Sciatic nerve (tissue), 2 donors: ENCODE measurements at places on chromosomes 5 and 9.

GRCh38 chr5:156328766-156329165 is 1.8 kb downstream of the SGCD start:
- DNase-seq, result no peak

- DNase-seq, result no peak
These were observed 18.2 kb upstream of the DAB2 start for GRCh38 chr5:39442991-39443390.

GRCh38 chr5:67262206-67262605 is 65.6 kb upstream of the CD180 start:
- DNase-seq, result no peak

- DNase-seq, result no peak
These were observed 2.3 kb upstream of the IL17B start for GRCh38 chr5:149381261-149381985.

GRCh38 chr5:72244862-72245371 is 75.1 kb downstream of the MRPS27 start:
- no peak for DNase-seq

GRCh38 chr9:69120380-69121154 is 53.5 kb upstream of the TJP2 start:
- peak; percentile 65 for DNase-seq

DNA sequence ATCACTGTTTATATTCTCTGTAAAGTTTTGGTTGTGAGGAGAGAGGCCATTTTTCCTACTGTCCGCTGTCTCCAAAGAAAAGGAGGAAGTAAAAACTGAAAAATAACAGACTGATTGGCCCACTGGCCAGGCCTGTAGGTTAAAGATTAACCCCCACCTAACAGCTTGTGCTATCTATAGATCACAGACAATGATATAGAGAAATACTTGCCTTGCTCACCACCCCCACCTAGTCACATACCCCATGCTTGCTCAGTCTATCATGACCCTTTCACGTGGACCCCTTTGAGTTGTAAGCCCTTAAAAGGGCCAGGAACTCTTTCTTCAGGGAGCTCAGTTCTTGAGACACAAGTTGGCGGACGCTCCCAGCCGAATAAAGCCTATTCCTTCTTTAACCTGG is 357.4 kb downstream of the PRDM9 start:
- no peak for DNase-seq

DNA sequence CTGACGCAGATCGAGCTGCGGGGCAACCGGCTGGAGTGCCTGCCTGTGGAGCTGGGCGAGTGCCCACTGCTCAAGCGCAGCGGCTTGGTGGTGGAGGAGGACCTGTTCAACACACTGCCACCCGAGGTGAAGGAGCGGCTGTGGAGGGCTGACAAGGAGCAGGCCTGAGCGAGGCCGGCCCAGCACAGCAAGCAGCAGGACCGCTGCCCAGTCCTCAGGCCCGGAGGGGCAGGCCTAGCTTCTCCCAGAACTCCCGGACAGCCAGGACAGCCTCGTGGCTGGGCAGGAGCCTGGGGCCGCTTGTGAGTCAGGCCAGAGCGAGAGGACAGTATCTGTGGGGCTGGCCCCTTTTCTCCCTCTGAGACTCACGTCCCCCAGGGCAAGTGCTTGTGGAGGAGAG is 4.6 kb upstream of the PHYHD1 start:
- no peak for DNase-seq

GRCh38 chr9:121840838-121841760 is 189.7 kb downstream of the DAB2IP start:
- DNase-seq, result peak; percentile 44

- DNase-seq, result peak; percentile 39
These were observed 24.5 kb upstream of the SEMA4D start for GRCh38 chr9:89522261-89522958.

GRCh38 chr9:89183146-89183545 is 4.5 kb upstream of the SHC3 start:
- no peak for DNase-seq

GRCh38 chr9:87545858-87546257 is 48.2 kb downstream of the DAPK1 start:
- DNase-seq, result no peak

- no peak for DNase-seq
These were observed 472.3 kb downstream of the LRRC70 start for GRCh38 chr5:63050916-63051315.

- DNase-seq, result no peak
These were observed 164.1 kb upstream of the MPDZ start for GRCh38 chr9:13443346-13444244.

- no peak for DNase-seq
These were observed 133.0 kb upstream of the IQGAP2 start for GRCh38 chr5:76269932-76270610.

DNA sequence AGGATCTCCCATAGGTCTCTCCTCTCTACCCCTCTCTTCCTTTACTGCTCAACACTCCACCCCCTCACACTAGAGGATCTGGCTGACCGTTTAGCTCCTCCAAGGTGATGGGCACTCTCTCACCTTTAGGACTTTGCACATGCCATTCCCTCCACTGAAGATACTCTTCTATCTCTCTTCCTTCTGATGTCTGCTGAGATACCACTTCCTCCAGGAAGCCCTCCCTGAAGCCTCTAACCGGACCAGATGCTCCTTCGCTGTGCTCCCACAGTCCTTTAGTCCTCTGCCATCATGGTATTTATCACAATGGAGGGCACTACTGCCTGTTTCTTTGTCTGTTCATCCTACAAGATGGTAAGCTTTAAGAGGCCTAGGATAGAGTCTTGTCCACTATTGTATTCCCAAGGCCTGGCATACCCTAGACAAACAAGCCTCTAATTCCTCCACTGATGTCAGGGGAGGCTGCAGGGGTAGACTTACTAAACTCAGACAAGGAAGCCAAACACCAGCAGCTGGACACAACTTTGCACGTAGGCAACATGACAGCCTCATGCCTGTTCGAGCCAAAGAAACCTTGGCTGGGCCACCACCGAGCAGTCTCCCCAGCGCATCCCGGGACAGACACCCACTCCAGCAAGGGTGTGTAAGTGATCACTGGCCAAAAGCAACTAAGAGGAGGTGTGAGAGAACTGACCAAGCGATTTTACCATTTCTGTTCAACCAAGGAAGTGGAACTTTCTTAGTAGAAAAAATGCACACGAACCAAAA is 20.2 kb downstream of the ORM2 start:
- DNase-seq, result no peak

DNA sequence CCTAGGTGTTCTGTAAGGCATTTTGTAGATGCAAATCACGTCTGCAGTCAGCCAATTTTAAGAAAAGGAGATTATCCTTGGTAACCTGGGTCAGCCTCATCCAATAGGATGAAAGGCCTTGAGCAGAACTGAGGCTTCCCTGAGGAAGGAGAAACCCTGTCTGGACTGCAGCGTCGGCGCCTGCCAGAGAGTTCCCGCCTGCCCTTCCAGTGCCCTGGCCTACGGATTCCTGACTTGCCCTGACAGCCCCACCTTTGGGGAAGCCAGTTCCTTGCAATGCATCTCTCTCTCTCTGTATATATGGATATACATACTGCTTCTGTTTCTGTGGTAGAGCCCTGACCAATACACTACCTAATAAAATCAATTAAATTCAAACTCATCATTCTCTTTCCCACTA is 66.2 kb upstream of the RUFY1 start:
- no peak for DNase-seq

- DNase-seq, result no peak
These were observed 69.3 kb downstream of the MLLT3 start for GRCh38 chr9:20552874-20553557.

- DNase-seq, result no peak
These were observed 357.8 kb downstream of the TMEM167A start for GRCh38 chr5:82719368-82719767.

DNA sequence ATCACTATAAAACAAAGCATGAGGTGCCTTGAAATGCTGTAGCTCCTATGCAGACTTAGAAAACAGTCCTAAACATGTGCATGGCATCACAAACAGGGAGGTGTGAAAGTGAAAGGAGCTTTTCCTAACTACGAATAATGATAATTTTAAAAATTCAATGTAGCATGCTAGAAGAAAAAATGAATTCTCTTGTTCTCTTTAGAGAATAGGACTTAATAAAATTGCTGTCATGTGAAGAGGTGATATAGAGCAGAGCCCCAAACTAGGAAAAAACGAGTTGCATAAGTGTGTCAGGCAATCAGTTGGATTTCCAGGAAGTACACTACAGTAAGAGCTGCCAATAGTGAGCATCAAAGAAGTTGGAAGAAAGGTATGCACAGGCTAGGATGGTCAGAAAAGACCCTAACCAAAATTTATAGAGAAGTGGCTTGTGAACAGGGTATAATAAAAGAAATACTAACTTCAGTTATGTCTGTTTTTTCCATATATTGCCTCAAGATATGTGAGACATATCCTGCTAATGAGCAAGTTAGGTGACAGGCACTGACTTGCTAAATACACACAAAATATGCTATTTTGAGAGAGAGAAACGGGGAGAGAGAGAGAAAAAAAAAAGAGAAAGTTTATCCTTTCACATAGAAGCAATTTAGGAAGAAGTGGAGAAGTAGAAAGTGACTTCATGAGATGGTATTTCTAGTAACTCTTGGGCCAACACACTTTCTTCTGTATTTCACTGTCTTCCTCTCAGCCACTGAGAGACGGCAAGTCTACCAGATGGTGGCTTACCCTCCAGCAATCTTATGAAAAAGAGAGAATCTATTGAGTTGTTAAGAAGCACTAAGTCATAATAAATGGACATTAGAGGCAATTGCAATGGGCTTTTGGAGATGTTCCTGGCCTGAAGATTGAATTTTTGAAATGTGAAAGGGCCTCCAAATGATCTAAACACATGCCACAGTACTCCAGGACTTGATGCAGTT is 18.0 kb downstream of the ITGA2 start:
- DNase-seq, result no peak

DNA sequence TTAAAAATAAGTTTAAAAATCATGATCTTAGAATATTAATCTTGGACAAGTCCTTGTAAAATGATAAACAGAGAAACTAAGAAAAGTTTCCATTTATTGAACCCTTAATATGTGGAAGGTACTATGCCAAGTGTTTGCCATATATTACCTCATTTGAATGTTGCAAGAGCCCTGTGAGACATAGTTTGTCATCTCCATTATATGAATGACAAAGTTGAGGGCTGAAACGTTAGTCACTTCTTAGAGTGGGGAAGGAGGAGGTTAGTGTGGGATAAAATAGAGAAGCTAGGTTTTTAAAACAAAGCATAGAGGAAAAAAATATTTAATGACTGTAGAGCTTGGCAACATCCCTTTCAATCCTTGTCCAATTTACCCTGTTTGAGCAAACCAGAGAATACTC is 2.0 kb downstream of the TNC start:
- no peak for DNase-seq

DNA sequence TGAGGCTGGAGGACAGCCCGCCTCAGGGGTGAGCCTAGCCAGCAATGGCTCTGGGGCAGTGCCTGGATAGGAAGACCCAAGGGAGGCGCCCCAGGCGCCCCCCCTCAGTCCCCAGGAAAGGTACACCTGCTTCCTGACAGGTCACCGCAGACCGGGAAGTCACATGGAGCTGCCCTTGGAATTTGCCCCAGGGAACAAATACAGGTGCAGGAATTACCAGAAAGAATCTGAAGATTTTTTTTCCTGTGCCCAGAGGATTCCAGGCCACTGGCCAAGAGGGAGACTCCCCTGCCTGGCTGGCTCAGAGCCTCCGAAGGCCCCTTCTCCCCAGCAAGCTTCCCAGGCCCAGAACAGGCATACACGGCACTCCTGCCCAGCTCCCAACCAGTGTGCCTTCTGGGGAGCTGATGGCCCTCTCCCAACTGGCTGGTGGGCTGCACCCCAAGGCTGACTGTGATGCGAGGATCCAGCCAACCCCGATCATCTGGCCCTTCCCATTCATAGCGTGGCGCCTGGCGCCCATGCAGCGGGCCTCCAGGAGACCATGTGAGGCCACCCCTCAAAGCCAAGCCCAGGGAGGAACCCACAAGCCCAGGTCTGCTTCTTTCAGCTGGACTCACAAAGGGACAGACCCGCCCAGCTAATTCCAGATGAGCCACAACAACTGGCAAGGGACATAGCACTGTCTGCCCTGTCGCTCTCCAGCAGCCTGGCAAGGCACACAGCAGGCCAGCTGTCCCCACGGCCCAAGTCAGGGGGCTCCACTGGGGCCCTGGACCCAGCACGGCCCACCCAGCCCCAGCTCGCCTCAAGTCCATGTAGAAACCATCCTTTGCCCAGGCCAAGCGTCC is 2.3 kb downstream of the TPRN start:
- DNase-seq, result no peak

- no peak for DNase-seq
These were observed 2.0 kb upstream of the CPEB4 start for GRCh38 chr5:173886150-173886549.

DNA sequence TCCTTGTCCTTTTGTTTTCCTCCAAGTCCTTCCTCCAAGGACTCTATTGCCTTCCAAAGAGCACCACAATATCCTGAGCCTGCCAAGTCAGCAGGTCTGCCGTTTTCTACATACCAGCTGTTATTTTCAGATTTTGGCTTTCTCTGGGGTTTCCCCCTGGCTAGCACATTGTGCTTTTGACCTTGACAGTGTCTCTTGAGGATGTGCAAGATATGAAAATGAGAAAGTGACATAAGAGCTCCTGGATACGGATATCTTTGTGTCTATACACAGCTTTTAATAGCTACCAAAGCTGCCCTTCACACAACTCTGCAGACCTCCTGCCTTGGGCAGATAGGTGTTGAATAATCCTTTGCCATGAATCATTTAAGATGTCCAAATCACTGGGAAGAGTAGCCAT is 67.0 kb downstream of the HAPLN1 start:
- no peak for DNase-seq

- no peak for DNase-seq
These were observed 14.7 kb upstream of the LHX2 start for GRCh38 chr9:123996731-123997421.

GRCh38 chr9:137707361-137707760 is 88.6 kb downstream of the EHMT1 start:
- DNase-seq, result no peak

DNA sequence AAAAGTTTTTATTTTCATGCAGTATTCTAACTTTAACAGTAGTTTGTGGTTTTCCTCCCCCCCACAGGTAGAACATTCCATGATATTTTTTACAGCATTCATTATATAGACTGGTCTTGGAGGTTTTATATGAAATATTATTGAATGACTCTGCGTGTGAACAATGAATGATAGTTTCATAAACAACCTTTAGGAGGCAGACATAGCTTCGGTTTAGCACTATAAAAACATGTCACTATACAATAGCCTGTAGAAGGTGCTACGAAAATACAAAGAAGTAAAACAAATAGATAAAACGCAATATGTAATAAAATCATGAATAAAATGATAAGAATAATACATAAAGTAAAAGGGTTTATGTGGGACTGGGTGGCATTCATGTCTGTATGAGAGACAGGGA is 8.5 kb downstream of the KLF4 start:
- DNase-seq, result no peak

DNA sequence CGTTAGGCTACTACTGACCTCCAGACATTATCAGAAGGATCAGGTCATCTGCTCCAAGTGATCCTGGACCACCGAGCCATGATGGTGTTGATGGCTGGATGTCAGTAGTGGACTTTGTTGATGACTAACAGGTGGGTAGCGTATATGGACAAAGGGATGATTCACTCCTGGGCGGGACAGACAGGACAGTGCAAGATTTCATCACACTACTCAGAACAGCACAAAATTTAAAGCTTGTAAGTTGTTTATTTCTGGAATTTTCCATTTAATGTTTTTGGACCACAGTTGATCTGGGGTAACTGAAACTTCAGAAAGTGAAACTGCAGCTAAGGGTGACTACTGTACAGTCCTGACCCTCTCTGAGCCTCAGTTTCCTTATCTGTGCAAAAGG is 12.7 kb downstream of the PDGFRB start:
- no peak for DNase-seq

GRCh38 chr5:68894673-68895072 is 199.1 kb upstream of the SLC30A5 start:
- DNase-seq, result no peak

GRCh38 chr5:150624334-150625163 is 15.9 kb upstream of the SYNPO start:
- DNase-seq, result no peak
